ENCODE measurements at places on chromosomes 6 and 20.

- DNase-seq, result no peak
Measured at GRCh38 chr6:112348891-112349635, 1.9 kb downstream of the RFPL4B start.

DNA sequence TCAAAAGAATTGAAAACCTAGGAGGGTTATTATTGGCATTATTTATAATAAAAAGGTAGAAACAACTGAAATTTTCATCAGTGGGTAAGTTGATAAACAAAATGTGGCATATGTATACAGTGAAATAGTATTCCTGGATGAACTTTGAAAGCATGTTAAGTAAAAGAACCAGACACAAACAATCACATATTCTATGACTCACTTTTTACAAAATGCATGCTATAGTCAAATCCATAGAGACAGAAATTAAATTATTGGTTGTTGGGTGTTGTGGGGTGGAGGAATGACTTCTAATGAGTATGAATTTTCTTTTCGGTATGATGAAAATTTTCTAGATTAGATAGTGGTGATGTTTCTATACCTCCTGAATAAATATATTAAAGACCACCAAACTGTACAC lies 94.6 kb downstream of the LRRC1 start:
- no peak for DNase-seq

DNA sequence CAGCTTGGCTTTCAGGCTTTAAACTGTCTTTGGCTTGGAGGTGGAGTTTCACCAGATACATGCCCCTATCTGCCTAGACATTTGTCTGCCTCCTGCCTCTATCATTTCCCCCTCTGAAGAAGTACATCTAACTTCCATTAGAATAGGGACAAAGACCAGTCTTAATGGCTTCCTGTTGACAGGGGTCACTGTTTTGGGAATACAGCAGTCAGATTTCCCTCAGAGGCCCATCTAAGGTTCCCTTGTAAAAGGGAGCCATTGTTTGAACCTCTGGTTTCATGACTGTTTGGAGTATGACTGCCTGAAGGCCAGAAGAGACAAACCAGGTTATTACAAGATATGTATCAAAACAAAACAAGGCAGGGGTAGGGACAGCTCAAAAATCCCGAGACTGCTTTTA lies 665.7 kb upstream of the GJE1 start:
- no peak for DNase-seq

DNA sequence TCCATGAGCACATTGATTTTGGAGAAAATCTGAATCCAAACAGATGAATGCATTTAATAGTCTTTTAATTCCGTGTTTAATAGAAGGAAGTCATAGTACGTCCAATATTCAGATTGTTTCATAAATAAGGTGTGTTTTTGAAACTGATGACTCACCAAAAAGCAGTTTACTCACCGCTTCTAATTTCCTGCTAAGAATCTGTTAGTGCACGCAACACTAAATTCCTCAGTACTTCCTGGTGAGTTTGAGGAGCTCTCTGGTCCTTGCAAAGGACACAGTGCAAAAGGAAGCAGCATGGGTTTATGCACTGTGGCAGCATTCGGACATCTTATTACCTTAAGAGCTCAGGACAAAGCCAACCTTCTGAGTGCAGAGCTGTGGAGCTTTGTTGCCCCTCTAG lies 2.3 kb upstream of the ADGRF1 start:
- no peak for DNase-seq

GRCh38 chr6:125658759-125659431 lies 90.5 kb upstream of the HEY2 start:
- no peak for DNase-seq

- DNase-seq, result no peak
Measured at GRCh38 chr6:52483671-52484003, 63.5 kb downstream of the EFHC1 start.

All from MV-4-11 (cell line).